ENCODE measurements at places on chromosomes 7 and 10. TPM values are rescaled to one million over a fixed set of nuclear protein-coding genes. Genes with fewer than 3 reads are reported as not detected.
A peak's percentile ranks its signal among the peaks of the same experiment; 100 is the strongest.

- no peak for DNase-seq
These were observed 243.9 kb downstream of the REEP3 start for GRCh38 chr10:63765126-63765525.

MCM10 gene
- total RNA-seq: 0.08 TPM

DNA sequence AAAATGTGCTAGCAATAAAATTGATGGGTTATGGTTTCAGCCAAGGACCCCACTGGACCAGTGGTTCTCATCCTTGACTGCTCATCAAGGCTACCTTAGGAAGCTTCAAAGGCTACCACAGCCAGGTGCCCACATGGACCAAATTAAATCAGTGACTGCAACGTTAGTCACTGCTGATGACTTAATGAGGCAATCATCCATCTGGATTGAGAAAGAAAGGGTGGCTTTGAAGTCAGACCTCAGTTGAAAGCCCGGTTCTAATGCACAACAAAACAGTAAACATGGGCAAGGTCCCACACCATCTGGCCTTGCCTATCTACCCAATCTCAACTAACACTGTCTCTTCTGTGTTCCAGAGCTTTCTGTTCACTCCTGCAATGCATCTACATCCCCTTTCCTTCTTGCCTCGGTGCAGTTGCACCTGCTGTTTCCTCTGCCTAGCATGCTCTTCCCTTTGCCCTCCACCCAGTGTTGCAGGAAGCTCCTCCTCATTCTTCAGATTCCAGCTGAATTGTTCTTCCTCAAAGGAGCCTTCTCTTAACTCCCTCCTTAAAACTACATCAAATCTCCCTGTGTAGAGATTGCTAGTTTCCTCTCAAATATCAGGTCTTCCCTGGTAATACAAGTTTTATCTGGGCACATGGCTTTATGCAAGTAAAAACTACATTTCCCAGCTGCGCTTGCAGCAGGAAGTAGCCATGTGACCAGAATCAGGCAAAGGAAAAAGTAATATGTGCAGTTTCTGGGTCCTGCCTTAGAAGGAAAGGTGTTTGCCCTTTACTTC is 10.3 kb upstream of the KCNK18 start:
- DNase-seq: no peak

GRCh38 chr10:80477-81105 is 31.5 kb upstream of the TUBB8 start:
- no peak for DNase-seq

VAX1 gene
- not detected for total RNA-seq

GRCh38 chr7:123871998-123872867 is 27.3 kb downstream of the HYAL4 start:
- DNase-seq: no peak

DNA sequence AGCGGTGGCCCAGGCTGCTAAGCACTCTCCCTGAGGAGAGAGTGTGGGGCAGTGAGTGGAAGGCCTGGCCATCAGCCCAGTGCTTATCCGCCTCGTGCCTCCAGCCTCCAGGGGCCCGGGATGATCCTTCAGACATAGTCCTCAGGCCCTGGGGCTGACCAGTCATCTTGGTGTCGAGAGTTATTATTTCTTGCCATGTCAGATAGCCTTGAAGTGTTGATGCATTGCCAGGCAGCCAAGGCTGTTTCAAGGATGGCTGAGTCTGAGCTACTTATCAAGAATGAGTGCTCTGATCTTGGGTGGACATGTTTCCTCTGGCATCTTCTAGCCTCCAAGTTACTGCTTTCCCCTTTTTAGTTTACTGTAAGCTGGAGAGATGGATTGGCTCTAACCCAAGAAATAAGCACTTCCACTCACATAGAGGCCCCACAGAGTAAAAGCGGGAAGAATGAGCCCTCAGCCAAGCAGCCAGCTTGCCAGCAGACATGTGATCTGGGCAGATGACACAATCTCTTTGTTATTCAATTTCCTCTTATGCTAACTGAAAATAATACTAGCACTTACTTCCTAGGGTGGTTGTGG is 136.5 kb upstream of the NAMPT start:
- no peak for DNase-seq

GRCh38 chr10:72320676-72321247 is 34.0 kb downstream of the DNAJB12 start:
- peak; percentile 69 for DNase-seq

DNA sequence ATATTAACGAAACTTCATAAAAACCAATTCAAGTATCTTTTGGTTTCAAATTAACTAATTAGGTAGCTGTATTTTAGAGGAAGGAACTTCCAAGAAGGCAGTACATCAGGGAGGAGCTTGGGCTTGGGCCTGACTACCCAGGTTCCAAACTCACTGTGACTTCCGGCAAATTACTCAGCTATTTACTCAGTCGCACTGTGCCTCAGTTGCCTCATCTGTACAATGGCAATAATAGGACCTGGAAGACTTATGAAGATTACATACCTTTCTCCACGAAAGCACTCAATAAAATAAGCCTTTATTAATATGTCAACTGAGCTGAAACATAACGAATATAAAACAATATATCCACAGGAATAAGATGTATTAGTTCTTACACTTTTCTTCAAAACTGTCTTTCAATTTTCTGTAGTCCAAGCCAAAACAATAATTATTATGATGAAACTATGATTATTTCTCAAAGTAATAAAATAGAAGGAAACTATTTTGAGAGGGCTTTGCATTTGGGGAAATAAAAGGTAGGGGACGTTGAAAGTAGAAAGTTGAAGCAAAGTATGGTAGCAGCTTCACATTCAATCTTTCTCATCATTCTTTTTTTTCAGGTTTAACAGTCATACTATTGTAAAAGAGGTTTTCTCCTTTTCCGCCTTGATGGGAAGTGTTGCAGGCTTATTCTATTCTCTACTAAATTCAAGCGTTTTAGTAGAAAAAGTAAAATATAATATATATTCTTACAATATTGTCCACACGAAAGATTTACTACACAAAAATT is 10.5 kb upstream of the EBLN1 start:
- no peak for DNase-seq

CFAP70 gene
- total RNA-seq: 2.8 TPM

DNA sequence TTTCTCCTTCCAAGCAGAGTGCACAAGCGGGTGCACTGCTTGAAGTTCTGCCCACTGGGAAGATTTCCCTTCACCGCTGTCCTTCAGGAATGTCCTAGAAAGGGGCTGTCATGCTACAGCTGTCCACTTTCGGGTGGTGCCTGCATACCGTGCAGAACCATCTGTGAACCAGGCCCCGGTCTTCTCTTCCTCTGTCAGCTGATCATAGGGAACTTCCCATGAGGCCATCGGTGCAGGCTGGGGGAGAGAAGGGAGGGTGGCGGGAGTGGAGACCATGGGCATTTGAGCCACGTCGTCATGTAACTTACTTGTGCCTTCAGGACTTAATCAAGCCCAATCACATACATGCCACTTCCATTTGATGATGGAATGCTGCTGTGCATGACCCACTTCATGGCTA is 111.6 kb downstream of the NKX6-2 start:
- DNase-seq: no peak

GRCh38 chr7:45387837-45388236 is 186.3 kb upstream of the ADCY1 start:
- DNase-seq: no peak

GPRIN2 gene
- not detected for total RNA-seq
